ENCODE measurements at places on chromosomes 6 and 20.

DNA sequence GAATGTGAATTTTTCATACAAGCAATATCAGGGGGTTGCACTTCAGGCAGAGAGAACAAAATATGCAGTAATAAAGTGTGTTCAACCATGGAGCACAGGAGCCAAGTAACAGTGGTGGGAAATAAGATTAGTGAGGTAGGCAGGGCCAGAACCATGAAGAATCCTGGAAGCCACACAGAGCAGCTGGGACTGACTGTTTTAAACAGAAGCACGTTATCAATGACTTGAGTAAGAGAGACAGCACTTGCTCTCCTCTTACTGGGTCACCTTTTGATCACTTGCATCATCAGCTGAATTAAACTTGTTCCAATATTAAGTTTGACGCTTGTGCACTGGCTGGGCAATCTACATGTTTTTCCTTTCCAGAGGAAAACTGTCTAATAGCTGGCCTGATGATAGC, 238.5 kb downstream of the TBX18 start:
- DNase-seq = no peak

DNA sequence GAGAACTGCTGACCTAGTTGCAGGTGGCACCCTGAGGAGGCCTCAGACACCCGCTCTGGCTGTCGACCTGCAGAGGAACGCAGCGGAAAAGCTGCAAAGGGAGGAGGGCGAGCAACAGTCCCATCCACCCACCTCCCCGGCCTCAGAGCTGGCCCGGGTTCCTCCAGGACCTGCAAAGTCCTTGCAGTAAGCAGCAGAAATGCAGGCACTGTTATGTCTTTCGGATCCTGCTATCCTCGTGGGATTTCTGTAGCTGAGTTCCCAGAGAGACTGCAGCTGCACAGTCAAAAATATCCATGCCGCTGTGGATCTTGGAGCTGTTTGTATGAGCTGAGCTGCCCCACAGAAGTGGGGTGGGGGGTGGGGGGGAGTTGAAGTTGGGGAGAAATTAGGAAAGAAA, 251.3 kb downstream of the ANKRD60 start:
- no peak for DNase-seq

DNA sequence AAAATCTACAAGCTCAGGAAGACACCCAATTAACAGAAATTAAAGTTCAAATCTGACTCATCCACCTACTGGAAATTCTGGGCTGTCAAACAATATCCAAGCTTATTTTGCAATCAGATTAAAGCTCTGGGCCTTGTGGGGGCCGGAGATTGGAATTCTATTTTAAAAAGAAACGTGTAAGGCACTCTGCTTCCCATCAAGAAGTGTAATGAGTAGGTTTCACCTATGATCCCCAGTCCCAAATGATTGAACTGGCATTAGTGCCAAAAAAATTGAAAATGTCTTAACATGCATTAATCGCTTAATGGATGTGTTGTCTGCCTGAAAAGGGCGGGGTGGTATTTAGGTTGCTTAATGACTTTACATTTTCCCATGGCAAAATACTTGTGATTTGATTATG, 542.4 kb upstream of the BTBD3 start:
- DNase-seq = no peak

DNA sequence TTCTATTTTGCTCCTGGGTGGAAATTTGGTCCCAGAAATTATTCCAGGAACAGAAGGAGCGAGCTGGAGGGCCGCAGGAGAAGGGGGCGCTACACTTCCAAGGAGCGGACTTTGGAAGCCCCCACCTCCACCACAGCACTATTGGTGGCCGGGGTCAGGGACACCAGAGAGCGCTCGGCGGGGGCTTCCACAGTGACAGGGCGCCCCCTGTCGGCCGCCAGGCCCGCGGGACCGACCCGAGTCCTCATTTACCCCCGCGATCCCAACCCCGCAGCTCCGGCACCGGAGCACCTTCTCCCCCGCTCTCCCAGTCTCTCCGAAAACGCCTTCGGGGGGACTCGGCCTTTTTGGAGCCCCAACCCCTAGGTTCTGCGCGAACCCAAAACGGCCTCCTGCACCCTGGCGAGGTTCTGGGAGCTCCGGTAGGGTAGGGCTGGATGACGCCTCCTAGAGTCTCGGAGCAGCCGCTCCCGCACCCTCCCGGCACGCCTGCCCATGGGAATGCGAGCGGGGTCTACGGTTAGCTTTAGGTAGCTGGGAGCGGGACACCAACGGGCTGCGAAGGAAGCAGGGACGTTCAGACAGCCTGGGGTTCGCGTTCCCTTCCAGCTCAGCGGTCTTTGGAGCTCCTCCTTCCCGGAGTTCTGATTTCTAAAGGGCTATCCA, 2.4 kb upstream of the FOXA2 start:
- DNase-seq = peak; percentile 94

DNA sequence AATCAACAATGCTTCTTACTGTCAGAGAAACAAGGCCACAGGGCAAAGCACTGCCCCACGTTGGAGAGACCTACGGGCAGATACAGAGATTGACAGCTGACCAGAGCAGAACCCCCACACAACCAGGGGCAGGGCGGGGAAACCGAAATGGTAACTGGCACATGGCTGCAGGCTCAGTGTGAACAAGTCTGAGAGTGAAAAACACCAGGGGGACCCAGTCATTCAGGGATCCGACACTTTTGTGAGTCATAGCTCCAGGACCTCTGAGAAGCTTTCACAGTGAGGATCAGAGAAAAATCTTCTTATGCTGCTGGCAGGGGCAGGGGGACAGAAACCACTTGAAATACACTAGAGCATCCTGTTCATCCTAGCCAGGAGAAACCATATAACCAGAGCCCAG, 254.2 kb downstream of the C6orf118 start:
- no peak for DNase-seq

DNA sequence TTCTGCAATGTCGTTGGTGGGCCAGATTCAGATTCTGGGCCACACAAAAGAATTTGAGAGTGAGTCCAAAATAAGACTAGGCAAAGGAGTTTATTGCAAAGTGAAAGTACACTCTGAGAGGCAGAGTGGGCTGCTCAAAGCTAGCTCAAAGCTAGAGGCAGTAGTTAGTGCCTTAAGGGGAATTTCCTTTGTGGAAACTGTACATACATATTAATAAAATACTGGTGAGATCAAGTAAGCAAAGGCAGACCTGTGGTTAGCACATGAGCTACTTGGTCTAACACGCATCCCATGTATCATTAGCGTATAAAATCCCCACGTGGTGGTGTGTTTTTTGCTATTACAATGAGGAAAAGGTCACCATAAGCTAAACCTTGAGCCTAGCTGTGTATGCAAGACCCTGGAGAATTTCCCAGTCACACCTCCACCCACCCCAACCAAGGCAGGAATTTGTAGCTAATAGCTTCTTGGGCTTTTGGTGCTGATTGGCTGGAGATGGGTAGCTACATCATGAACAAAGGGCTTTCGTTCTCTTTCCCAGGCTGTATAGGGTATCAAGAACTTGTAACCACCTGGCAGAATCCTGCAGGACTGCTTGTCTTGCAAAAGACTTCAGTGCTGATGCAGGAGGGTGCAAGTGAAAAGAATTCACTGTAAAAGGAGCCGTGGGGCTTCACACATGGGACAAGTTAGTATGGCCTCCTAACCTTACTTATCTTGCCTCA, 14.7 kb upstream of the TRIM26 start:
- DNase-seq = no peak

DNA sequence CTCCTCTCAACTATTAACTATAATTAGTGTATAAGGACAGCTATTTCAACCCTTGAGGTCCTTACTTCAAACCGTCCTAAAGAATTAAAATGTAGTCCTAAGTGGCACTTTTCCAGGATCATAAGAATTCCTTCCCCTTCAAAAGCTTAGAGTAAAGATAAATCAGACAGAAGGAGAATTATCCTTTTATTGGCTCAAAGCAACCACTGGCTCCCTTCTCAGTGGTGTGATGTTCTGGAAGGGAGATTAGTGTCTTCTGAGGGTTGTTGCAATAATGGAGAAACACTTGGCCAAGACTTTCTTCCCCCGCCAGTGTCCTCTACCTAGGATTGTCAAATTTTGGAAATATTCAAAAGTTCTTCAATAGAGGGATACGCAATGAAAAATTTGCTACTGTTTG, 89.1 kb upstream of the PLEKHG1 start:
- DNase-seq = no peak

DNA sequence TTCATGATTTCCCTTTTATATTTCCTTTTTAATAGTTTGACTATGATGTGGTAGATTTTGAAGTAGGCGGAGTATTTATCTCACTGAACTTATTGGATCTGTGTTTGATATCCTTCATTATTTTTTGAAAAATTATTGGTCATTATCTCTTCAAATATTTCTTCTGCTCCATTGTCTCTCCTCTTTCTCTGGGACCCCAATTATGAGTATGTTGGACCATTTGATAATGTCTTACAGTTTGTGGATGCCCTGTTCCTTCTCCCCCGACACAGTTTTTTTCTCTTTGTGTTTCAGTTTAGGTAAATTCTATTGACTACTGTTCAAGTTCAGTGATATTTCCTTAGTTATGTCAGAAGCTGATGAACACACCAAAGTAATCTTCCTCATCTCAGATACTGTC, 49.4 kb upstream of the COL10A1 start:
- DNase-seq = no peak

GRCh38 chr6:75842732-75843131, 93.7 kb downstream of the MYO6 start:
- DNase-seq = no peak

GRCh38 chr20:1788044-1788443, 107.2 kb upstream of the SIRPA start:
- DNase-seq = no peak

DNA sequence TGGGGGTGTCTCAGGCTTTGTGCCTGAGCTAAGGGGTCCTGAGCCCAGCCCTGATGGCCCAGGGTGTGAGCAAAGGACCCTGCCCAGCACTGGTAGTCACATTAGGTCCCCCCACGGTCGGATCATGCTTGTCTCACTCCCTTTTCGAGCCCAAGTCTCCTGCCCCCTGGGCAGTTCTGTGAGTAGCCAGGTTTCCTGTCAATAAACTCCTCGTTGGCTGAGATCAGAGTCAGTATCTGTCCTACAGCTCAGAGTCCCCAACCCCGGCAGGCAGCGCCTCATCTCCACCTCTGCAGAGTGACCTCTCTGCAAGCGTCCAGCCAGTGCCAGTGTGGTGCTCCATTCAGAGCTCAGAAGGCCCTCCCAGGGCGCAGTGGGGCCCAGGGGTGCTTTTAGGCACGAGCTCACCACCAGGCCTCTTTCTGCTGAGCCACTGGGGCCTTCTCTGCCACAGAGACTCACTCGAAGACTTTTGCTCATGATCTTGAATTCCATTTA, 93.7 kb upstream of the PMEPA1 start:
- DNase-seq = no peak

DNA sequence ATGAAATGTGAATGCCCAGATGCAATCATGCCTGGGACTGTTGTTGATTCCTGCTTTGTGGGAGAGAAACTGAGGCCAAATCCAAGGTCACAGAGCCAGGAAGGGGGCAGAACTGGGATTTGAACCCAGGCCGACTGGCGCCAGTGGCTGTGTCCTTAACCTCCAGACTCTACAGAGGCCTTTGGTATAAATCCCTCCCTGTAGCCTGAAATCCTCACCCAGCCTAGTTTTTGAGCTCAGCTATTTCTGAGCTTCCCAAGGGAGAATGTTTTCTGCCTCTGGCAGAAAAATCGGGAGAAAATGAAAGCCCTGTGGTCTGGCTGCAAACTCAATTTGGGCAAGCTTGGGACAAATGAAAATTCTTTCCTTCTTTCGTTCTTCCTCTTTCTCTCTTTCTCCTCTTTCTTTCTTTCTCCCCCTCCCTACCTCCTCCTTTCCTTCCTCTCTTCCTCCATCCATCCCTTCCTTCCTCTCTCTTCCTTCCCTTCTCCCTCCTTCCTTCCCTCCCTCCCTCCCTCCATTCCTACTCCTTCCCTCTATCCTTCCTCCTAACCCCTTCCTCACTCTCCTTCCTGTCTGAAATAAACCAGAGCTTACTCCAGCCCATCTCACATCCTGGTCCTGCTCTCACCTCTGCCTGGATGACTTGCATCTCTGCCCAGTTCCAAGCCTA, 34.9 kb downstream of the SNAI1 start:
- DNase-seq = no peak

DNA sequence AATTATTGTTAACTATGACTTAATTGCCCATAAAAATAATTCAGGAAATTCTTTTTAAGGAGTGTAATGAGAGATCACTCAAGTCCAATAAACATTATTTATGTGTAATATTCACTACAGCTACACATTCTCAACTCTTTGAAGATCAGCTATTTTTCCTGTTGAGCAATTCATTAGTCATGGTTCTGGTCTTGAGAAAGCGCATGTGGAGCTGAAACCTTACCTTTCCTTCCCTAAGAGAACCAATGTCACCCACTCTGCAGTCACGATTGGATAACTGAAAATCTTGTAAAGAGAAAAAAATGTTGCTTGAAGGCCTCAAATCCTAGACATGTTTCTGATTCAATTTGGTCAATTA, 736.9 kb upstream of the MARCKS start:
- no peak for DNase-seq

DNA sequence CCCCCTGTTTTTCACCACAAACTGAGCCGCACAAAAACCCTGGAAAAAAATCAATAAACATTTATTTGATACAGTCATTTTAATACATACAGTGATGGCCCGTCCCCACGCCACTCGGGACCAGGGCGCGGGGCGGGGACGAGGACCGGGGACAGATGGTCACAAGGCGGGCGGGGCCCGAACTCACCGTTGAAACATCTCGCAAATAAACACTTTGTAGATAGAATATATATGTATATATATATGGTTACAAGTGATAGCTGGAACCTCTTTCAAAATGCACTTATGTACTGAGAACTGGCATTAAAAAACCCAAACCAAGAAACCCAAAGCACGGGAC, 418 bp upstream of the UCKL1 start:
- DNase-seq = no peak

- no peak for DNase-seq
These were observed 2.9 kb downstream of the FNDC1 start for GRCh38 chr6:159172091-159172491.

DNA sequence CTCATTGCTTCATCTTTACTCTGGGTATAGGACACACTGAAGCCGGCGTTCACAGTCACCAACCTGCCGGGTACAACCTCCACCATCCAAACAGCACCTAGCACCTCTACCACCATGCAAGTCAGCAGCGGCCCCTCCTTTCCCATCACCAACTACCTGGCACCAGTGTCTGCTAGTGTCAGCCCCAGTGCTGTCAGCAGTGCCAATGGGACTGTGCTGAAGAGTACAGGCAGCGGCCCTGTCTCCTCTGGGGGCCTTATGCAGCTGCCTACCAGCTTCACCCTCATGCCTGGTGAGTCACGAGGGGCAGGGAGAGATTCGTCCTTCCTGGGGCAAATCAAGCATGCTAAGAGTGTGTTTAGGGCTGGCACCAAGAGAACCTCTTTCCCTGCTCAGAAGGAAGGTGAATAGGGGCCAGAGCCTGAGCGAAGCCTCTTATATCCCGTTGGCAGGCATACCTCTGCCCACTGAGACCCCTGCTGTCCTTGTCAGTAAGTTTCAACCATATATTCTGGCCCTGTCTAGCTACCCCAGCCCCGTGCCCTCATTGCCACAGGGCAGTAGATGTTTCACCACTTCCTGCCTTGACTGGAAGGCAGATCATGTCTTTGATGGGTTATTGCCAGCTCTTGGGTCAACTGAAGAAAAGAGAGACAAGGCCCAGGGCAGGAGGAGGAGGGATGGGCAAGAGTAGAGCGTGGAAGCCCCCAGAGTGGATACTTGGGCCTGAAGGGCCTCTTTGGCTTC, 4.8 kb downstream of the SRF start:
- no peak for DNase-seq
